ENCODE measurements at places on chromosomes 11 and 22.

- DNase-seq: no peak
Measured at GRCh38 chr11:120739780-120740179, 228.2 kb downstream of the GRIK4 start.

DNA sequence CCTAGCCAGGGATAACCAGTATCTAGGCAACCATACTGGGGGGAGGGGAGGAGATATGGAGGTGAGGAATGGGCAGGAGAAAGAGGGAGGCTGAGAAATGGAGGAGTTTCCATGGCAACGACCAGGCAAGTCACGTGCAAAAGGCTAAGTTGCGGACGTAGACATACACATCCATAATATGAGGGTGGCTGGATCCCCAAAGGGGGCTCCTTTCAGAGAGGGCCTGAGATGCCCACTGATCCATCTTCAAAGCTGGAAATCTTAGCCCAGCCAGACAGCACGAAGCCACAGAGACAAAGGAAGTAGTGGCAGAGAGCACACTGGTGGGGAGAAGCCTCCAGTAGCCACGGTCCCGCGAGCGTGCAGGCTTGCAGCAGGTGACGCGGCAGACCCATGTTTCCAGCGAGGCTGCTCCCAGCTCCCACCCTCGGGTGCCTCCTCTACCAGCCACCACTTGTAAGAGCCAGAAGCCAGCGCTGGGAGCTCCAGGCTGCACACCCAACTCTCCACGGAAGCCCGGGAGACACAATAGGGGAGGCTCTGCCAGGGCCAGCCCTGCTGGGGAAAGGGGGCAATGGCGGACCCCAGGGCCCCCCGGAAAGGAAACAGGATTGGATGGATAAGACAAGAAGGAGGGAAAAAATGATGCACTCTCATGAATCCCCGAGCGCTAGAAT, 938 bp downstream of the FXYD6 start:
- DNase-seq: no peak

DNA sequence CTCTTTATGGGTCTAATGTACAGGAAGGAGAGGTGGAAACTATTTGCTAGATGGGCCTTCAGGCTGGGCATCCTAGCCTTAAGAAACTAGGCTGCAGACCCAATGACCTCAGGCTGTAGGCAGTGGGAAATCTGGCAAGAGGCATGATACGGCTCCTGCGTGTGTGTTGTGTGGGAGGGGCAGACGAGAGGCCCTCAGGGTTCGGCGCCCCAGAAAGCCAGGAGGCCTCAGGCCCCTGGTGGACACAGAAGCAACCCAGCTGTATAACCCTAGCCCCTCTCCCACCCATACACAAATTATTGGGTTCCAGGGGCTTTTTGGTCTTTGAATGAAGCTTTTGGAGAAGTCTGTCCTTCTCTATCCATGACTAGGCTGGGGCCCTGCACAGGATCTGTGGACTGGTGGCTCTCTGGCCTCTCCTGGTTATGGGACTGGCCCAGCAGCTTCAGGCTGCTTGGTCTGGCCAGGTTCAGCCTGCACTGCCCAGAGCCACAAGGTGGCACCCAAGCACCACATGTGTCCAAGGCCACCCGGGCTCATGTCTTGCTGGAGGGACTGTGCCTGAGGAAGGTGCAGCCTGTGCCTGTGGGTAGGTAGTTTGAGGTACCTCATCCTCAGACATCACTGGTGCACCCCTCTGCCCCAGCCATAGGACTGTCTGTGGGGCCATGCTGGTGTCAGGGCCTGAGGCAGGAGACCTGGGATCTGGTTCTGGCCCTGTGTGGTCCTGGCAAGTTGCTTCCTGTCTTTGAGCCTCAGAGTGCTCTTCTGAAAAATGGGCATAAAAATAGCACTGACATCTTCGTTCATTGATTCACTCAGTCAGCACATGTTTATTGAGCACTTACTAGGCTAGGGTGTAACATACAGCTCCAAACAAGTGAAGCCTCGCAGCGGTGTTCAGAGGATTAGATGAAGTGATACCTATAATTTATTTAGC, 87.5 kb downstream of the RRM1 start:
- no peak for DNase-seq

- no peak for DNase-seq
Measured at GRCh38 chr11:9385327-9385899, 961 bp downstream of the IPO7 start.

All from stimulated activated CD8-positive, alpha-beta memory T cell treated with anti-CD3 and anti-CD28 coated beads, Interleukin-15, amount 100 ng/mL, for 24 hours (primary cell).